GM04504 (cell line): ENCODE measurements at places on chromosomes 4 and X.
A peak's percentile ranks its signal among the peaks of the same experiment; 100 is the strongest.

DNA sequence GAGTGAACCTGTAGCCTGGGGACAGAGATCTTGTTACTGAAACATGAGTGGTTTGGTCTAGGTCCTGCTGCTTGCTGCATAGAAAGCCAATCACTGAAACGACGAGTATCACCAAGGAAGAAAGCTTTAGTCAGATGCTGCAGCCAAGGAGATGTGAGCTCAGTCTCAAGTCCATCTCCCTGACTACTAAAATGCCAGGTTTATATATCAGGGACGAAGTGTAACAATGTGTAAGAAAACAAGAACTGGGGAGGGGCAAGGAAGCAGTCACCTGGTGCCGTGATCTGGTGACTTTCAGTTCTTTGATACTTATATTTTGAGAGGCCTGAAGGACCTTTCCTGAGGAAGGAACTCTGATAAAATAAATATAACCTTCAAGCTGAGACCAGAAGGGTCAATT, 19.6 kb upstream of the ABRAXAS1 start:
- DNase-seq: no peak

DNA sequence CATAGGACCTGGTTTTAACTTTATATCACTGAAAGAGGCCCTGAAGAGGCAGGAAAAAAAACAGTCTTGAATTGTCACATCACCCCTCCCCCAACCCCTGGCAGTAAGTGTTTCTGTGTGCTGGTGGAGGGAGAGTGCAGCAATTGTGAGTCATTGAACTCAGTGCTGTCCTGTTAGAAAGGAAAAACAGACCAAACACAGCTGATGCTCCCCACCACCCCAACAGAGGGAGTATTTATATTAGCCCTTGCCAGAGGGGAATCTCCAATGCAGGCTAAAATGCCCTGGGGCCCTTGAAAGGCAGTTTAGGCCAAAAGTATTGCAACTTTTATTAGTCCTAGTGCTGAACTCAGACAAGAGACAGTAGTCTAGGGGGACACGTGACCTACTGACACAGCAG, 197.8 kb upstream of the AGTR2 start:
- DNase-seq: no peak

DNA sequence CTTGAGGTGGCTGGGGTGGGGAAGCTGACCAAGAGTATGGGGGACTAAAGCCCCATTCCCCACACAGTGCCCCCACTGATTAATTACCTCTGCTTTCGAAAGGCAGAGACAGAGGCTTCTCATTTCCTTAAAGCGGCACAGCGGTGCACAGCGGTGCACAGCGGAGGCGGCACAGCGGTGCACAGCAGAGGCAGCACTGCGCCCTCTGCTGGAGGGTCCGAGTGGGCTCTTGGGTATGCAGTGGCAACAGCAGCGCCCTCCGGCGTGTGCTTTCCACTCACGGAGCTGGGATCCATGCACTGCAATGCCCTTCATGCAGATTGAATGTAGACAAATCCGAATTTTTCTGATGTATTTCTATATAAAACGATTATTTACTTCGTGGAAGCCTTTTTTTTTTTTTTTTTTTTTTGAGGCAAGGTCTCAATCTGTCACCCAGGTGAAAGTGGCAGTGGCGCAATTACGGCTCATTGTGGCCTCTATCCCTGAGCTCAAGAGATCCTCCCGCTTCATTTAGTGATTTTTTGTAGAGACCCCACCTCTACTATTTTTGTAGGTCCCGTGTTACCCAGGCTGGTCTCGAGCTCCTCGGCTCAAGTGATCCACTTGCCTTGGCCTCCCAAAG, 19.7 kb upstream of the PRPS2 start:
- no peak for DNase-seq

DNA sequence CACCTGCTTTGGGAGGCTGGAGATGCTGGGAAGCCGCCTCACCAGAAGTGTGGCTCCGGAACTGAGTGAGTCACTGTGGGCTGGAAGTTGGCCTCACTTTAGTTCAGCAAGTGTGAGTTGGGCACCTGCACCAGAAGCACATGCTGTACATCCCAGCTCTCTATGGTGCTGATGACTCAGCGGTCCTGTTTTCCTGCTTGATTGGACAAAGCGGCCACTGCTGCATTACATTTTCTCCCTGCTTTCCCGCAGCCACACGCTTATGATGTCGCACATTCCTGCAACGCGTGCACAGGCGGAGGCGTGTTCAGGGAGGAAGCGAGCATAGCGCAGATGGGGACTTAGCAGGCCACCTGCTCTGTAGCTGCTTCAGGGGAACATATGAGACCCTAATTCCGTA, 26.7 kb upstream of the CLDN34 start:
- DNase-seq: peak; percentile 40

DNA sequence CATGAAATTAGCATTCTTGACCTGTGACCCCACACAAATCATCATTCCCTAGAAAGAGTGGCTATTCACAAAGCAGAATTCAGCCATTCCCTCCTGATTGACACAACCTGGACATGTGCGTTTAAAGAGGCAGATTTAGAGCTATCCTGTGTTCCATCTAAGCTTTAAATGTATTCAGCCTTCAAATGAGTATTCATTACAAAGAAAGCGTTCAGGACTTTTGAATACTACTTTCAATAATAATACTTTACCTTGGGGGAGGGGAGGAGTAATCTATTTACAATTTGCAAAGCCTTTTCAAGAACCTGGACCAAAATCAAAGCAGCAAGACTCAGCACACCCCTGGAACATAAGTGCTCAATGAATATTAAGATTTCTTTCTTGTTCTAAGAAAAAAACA, 22.5 kb upstream of the GPC4 start:
- DNase-seq: no peak

- no peak for DNase-seq
Observed at GRCh38 chr4:128737098-128737513, 72.4 kb upstream of the JADE1 start.
